Lung (tissue), 17 donors: ENCODE measurements at places on chromosomes 5 and 9.

- H3K27ac ChIP-seq, result no peak overlapping the region
- H3K4me1 ChIP-seq, result no peaks in the 10 kb centered on the region
- no peaks in the 10 kb centered on the region for H3K36me3 ChIP-seq
- no peak overlapping the region for H3K4me3 ChIP-seq
- DNase-seq, result no peak
Observed at GRCh38 chr5:137394380-137394779, 104.7 kb downstream of the SPOCK1 start.

DNA sequence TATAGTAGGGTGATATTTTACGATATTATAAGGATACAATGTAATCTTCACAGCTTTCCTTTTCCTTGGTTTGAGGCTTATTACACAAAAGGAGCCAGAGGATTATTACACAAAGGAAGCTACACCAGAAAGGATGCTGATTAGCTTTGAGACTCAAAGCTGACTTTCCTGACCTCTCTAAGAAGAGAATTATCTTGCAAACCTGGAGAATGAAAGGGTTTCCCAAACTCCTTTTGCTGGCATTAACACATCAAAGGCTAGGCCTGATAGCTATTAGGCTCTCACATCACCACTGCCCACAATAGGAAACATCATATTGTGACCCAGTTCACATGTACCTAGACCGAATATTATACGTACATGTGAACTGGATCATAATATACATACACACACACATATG is 34.2 kb upstream of the CHD1 start:
- DNase-seq, result no peak
- no peak overlapping the region for H3K4me3 ChIP-seq
- H3K27ac ChIP-seq, result no peak overlapping the region
- no peaks in the 10 kb centered on the region for H3K36me3 ChIP-seq
- no peaks in the 10 kb centered on the region for H3K27me3 ChIP-seq

GRCh38 chr5:142017832-142018427 is 5.1 kb upstream of the GNPDA1 start:
- no peaks in the 10 kb centered on the region for H3K36me3 ChIP-seq
- no peak overlapping the region for H3K4me3 ChIP-seq
- no peak overlapping the region for H3K27ac ChIP-seq
- no peaks in the 10 kb centered on the region for H3K27me3 ChIP-seq

DNA sequence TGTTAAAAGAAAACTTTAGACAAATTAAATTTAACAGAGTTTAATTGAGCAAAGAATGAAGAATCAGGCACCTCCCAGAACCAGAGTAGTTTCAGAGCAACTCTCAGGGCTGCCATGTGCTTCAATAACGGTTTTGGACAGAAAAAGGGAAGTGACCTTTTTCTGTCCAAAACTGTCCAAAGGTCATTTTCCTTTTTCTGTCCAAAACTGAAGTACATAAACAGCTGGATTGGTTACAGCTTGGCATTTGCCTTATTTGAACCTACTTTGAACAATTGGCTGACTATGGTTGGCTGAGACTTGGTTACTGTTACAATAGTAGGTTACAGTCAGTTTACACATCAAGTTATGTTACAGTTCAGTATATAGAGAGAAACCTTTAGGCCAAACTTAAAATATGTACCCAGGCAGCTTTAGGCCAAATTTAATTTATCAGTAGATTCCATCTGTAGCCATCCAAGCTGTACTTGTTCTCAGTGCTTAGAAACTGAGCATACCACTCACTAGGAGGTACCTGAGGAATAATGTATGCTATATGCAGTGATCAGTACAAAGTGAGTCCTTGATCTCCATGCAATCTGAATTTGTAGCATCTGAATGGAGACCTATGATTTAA is 44.0 kb downstream of the C9orf85 start:
- no peak overlapping the region for H3K27ac ChIP-seq
- no peak overlapping the region for H3K4me3 ChIP-seq
- H3K36me3 ChIP-seq, result no peaks in the 10 kb centered on the region
- DNase-seq, result no peak

- no peak overlapping the region for H3K4me3 ChIP-seq
- DNase-seq, result no peak
- H3K27me3 ChIP-seq, result no peaks in the 10 kb centered on the region
- H3K27ac ChIP-seq, result no peak overlapping the region
- H3K4me1 ChIP-seq, result no peaks in the 10 kb centered on the region
- H3K36me3 ChIP-seq, result no peaks in the 10 kb centered on the region
Observed at GRCh38 chr9:14451949-14452348, 138.0 kb upstream of the NFIB start.

DNA sequence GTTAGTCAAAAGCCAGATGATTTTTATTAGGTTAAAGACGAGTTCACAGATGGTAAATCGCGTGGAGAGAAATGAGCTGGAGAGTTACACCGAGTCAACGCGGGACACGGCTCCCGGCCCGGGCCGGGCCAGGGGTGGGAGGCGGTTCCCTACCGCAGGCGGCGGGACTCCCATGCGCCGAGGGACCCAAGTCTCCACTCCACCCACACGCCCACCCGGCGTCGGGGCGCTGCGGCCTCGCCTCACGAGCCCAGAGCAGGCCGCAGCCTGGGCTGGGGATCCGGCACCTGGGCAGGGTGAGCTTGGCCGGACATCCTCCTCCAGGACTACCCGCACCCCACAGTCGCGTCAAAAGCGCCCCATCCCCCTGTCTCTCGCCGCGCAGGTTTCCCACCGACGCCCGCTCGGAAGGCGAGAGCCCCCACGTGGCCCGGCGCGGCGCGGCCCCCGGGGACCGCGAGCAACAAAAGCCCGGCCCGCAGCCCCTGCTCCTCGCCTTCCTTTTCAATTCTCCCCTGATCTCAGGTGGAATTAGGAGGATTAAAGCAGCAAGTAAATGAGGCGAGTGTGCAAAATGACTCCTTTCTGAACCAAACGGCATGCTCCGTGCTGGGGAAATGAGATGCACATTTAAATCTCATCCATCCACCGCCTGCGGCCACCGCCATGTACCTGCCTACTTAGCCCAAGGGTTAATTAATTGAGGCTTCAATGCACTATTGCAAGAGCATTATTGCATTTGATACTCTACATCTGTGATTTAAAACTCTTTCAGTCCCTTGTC is 196.5 kb upstream of the TBCA start:
- DNase-seq, result no peak
- no peak overlapping the region for H3K27ac ChIP-seq
- no peaks in the 10 kb centered on the region for H3K36me3 ChIP-seq
- H3K4me3 ChIP-seq, result no peak overlapping the region

DNA sequence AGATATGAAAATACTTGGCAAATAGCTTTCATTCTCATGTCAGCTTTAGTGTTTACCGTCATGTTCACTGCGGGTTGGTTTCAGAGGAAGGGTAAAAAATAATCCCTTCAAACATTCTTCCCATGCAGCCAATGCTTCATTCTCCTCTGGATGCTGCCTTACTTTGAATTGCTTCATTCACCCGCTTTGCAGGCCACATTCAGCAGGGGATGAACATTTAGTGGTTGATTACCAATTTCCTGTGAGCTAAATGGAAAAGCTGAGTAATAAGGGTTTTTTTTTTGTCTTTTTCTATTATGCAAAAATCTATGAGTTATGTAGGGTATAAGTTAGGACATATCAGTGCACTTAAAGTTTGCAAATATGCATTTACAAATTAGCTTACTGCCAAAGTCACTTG is 96.3 kb upstream of the MEF2C start:
- H3K4me3 ChIP-seq, result no peak overlapping the region
- no peak for DNase-seq
- H3K27me3 ChIP-seq, result no peaks in the 10 kb centered on the region
- no peaks in the 10 kb centered on the region for H3K36me3 ChIP-seq
- H3K27ac ChIP-seq, result no peak overlapping the region

- no peaks in the 10 kb centered on the region for H3K4me1 ChIP-seq
- no peak overlapping the region for H3K27ac ChIP-seq
- H3K27me3 ChIP-seq, result no peaks in the 10 kb centered on the region
- no peaks in the 10 kb centered on the region for H3K36me3 ChIP-seq
- no peak overlapping the region for H3K4me3 ChIP-seq
Observed at GRCh38 chr5:28156981-28157380, 1118.6 kb upstream of the CDH9 start.

DNA sequence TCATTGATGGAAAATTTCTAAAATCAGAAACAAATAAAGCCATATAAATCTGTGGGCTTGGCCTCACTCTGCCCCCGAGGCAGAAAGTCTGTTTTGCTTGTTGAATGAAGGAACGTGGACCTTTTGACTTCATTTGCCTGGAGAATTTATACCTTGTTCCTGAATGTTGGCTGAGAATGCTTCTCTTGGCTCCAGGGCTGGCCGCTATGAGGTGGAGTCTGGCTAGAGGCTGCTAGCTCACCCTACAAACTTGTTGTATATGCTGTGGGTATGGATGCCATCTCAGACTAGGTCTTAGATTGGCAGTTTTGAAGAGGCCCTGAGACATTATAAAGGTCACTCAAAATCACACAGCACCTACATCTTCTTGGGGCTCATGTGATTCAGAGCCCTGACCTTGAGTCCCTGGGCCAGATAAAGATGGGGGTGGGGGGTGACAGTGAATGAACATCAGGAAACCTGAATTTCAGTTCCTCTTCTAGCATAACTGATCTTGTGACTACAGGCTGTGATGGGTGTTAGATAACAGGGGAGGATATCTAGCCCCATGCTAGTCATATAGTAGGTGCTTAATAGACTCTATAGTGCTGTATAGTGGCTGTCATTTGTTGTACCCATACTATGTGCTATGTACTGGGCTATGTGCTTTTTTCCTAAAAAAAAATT is 2.8 kb downstream of the GM2A start:
- no peak overlapping the region for H3K27ac ChIP-seq
- DNase-seq, result no peak
- peaks cover 7% of the 10 kb centered on the region for H3K4me1 ChIP-seq
- no peak overlapping the region for H3K4me3 ChIP-seq
- H3K36me3 ChIP-seq, result no peaks in the 10 kb centered on the region

DNA sequence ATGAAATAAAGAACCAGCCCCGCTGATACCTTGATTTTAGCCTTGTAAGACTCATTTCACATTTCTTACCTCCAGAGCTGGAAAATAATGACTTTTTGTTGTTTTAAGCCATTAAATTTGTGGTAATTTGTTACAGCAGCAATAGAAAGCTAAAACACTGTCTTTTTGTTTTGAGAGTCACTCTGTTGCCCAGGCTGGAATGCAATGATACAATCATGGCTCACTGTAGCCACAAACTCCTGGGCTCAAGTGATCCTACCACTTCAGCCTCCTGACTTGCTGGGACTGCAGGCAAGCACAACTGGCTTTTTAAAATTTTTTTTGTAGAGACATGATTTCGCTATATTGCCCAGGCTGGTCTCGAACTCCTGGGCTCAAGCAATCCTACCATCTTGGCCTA is 34.7 kb upstream of the MYO10 start:
- H3K27ac ChIP-seq, result no peak overlapping the region
- no peak for DNase-seq
- H3K4me3 ChIP-seq, result no peak overlapping the region
- H3K36me3 ChIP-seq, result no peaks in the 10 kb centered on the region

DNA sequence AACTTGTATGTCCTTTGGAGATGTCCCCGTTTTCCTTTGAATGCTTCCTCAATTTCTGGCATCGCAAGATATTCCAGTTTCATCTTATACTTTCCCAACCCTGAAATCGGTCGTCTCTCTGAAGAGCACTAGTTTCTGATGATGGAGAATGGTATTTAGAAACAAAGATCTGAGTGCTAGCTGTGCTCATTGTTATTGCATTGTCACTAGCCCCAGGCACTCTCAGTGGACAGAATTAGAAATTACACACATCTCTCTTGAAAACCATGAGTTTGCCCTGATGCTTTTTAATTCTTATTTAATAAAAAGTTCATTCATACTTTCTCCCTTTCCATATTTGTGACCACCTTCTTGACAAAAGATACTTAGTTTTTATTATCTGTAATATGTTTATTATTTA is 67.7 kb downstream of the C9orf152 start:
- H3K36me3 ChIP-seq, result peaks cover 21% of the 10 kb centered on the region
- no peak overlapping the region for H3K27ac ChIP-seq
- no peak overlapping the region for H3K4me3 ChIP-seq
- no peak for DNase-seq

DNA sequence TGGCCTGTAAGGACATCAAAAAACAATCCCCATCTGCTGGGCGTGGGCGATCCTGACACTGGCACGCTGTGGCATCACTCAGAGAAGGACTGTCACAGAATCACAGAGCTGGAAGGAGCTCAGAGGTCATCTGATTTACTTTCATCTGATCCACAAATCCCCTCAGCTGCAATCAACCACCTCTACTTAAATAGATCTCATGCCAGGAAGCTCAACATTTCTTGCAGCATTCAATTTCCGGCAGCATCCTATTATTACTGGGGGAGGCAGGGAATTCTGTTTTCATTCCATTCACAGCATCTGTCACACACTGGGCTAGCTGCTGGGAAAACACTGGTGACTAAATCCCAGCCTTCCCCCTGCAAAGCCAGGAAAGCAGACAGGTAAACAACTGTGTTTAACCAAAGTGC is 38.3 kb downstream of the RETREG1 start:
- H3K27ac ChIP-seq, result no peak overlapping the region
- no peak for DNase-seq
- no peaks in the 10 kb centered on the region for H3K27me3 ChIP-seq
- no peaks in the 10 kb centered on the region for H3K4me1 ChIP-seq

- H3K27me3 ChIP-seq, result no peaks in the 10 kb centered on the region
- no peaks in the 10 kb centered on the region for H3K4me1 ChIP-seq
- no peaks in the 10 kb centered on the region for H3K36me3 ChIP-seq
- no peak for DNase-seq
- H3K27ac ChIP-seq, result no peak overlapping the region
Observed at GRCh38 chr5:11289733-11290132, 528.7 kb upstream of the DAP start.

GRCh38 chr5:14946815-14947620 is 75.4 kb upstream of the ANKH start:
- DNase-seq, result no peak
- no peak overlapping the region for H3K4me3 ChIP-seq
- H3K27me3 ChIP-seq, result no peaks in the 10 kb centered on the region
- no peaks in the 10 kb centered on the region for H3K4me1 ChIP-seq
